Lung (tissue), 17 donors: ENCODE measurements at places on chromosomes 4 and X. TPM values are rescaled to one million over a fixed set of nuclear protein-coding genes. Genes with fewer than 3 reads are reported as not detected.

DNA sequence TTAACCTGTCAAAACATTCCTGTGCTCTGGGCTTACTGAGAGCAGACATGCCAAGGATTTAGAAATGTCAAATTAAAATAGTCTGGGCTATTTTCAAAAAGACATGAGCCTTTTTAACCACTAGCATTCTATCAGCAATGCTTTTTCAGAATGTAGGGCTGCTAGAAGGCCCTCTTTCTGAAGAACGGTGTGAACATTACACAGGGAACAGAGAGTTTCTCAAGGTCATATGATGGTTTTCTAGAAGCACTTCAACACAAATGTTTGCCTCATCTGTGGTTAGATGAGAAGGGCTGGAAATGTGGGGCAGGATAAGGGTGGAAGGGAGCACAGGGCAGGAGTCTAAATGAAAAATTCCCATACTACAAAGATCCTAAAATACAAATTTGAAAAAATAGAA, 39.3 kb downstream of the GRIA3 start:
- peaks cover 3% of the 10 kb centered on the region for H3K4me1 ChIP-seq
- H3K27ac ChIP-seq = no peak overlapping the region
- no peaks in the 10 kb centered on the region for H3K27me3 ChIP-seq
- DNase-seq = no peak

The GALNTL6 gene
- 0.09 TPM for total RNA-seq

GRCh38 chrX:16429406-16429805, 220.6 kb upstream of the S100G start:
- H3K4me1 ChIP-seq = no peaks in the 10 kb centered on the region
- no peak overlapping the region for H3K27ac ChIP-seq
- peaks cover 27% of the 10 kb centered on the region for H3K27me3 ChIP-seq
- peak; percentile 18 for DNase-seq

The IL2 gene
- not detected for total RNA-seq
